ENCODE measurements at places on chromosomes 1 and 21.
A peak's percentile ranks its signal among the peaks of the same experiment; 100 is the strongest.

DNA sequence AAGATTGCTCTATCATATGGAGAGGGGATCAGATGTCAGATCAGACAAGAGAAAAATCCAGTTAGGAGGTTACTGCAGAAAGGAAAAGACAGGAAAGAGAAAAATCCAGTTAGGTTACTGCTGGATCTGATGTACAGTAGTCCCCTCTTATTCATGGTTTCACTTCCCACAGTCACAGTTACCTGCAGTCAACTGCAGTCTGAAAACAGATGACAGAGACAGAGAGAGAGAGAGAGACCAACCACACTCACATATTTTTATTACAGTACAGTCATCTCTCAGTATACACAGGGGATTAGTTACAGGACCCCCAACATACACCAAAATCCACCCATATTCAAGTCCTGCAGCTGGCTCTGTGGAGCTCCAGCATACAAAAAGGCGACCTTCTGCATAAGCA, 29.3 kb downstream of the NUP133 start:
- peak; percentile 12 for DNase-seq

GRCh38 chr1:203765029-203765837, at the start of gene LAX1:
LAX1 (plus strand) TSS chr1:203765183; CDS start chr1:203765566, 383 bp downstream.
- DNase-seq = peak; percentile 98

DNA sequence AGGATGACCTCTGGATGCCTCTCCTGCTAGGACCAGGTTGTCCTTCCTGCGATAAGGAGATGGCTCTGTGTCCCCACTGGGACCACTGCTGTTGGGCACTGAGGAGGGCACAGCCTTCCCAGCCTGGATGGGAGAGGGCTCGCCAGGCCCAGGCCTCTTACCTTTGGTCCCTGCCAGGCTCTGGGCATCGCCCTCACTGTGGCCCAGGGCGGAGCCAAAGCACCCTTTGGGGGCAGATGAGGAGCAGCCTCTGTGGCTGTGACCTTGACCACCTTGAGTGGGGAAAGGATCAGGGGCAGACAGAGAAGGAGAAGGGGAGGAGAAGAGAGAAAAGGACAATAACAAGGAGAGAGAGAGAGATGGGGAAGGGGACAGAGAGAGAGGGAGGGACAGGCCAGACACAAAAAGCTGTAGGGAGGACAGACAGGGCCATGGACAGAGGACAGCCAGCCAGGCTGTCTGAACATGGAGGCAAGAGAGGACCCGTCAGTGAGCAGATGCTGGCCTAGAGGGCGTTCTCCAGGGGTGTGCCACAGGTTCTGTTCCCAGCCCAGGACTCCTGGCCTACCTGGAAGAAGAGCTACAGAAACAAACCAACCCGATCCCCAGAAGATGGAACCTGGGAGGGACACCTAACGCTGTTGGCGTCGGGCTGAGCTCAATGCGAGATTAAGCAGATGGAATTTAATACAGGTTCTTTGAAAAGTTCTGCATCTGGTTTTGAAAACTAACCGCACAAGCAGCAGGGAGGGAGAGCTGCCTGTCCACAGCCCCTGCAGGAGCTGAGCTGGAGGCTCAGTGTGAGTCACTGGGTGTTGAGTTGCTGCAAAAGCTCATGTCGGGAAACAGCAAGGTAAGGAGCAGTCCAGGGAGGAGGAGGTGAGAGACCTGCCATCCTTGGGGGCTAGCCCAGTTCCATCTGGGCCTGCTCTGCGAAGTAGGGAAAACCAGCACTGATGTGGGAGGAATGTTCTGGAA, 262.1 kb downstream of the PTPRU start:
- DNase-seq = no peak

GRCh38 chr1:162587347-162587746, 25.8 kb downstream of the UAP1 start:
- no peak for DNase-seq

GRCh38 chr1:183106166-183106565, 79.9 kb upstream of the LAMC2 start:
- no peak for DNase-seq

DNA sequence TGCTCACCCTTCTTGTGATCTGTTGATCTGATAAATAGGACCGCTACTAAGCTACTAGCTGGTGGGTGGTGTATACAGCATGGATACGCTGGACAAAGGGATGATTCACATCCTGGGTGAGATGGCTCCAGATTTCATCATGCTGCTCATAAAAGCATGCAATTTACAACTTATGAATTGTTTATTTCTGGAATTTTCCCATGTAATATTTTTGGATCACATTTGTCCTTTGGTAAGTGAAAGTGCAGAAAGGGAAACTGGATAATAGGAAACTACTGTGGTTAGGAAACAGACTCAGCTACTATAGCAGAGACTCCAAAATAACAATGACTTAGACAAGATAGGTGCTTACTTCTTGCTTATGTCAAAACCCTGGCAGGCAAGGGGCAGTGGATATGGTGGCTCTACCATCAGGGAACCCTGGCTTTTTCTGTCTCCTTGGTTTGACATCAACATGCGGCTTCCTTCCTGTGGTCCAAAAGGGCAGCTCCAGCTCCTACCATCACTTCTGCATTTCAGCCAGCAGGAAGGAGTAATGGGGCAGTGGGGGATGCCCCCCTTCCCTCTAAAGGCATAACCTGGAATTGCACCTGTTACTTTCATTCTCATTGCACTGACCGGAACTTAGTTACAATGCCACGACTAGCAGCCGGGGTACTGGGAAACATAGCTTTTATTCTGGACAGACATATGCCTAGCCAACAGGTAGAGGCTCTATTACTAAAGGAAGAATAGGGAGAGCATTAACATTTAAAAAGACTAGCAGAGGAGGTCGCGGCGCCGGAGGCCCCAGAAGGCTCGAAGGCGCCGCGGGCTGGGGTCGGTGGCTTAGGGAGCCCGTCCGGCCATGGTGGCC, 13.8 kb upstream of the AK2 start:
- no peak for DNase-seq

- no peak for DNase-seq
These were observed 31.5 kb downstream of the WNT2B start for GRCh38 chr1:112540226-112540794.

- DNase-seq = no peak
These were observed 349.7 kb upstream of the C1orf87 start for GRCh38 chr1:60423146-60423780.

DNA sequence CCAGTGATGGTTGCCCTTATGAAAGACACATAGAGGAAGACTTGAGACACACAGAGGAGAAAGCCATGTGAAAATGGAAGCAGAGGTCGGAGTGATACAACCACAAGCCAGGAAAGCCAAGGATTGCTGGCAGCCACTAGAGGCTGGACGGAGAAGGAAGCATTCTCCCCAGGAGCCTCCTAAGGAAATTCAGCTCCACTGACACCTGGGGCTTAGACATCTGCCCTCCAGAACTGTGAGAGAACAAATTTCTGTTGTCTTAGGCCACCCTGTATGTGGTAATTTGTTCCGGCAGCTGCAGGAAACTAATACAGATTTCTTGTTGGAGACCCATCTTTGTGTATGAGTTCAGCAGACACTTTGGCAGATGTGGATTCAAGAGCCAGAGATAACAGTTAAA, 126.9 kb upstream of the ATP1A1 start:
- DNase-seq = no peak

DNA sequence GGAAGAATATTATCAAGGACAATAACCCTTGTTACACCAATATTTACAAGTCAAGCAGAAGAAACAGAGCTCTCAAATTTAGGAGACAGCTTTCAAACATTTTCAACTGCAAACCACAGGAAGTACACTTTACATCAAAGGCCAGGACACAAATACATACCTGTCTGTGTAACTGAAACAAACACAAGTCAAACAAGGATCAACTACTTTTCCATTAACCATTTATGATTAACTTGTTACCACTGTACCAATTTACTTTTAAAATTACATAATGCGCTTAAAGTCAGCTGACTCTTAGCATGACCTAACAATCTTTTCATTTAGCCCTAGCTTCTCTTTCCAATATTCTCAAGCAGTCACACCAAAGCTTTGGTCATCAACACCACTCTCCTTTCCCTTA, 43.5 kb downstream of the TRIM33 start:
- peak; percentile 48 for DNase-seq

DNA sequence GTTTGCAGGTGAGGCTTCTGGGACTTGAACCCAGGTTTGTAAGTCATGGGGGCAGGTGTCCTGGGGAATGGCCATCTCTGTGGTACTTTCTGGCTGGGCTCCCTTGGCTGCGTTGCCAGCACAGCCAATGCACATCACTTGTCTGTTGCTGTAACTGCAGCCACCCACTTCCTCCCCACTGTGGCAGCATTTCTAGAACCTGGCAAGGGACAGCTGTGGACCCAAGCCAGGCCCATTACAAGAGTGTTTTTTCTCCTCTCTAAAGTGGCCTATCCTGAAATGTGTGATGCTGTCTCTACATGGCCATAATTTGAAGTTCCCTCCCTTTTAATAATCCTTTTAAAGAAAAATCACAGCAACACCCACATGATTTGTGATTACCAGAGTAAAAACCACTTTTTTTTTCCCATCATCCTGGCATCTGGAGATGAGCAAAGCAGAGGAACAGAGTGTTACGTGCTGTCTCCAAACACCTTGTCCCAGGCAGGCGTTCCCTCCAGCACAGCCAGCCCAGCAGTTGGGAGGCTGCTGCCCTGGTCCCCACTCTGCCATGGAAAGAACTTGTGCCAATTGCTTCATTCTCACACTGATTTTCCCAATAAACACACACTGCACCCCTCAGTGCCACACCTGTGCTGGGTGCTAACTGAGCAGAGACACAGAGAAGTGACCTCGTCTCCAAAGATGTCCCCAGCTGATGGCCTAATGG, 360.6 kb upstream of the USP24 start:
- DNase-seq = no peak

- DNase-seq = no peak
These were observed 326.5 kb upstream of the SGIP1 start for GRCh38 chr1:66207484-66207883.

DNA sequence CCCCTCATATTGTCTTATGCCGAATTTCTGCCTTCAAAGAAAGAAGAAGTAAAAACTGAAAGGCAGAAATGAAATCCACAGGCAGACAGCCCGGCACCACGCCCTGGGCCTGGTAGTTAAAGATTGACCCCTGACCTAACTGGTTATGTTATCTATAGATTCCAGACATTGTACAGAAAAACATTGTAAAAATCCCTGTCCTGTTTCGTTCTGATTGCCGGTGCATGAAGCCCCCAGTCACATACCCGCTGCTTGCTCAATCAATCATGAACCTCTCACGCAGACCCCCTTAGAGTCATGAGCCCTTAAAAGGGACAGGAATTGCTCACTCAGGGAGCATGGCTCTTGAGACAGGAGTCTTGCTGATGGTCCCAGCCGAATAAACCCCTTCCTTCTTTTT, 49.3 kb downstream of the JMJD4 start:
- DNase-seq = no peak

DNA sequence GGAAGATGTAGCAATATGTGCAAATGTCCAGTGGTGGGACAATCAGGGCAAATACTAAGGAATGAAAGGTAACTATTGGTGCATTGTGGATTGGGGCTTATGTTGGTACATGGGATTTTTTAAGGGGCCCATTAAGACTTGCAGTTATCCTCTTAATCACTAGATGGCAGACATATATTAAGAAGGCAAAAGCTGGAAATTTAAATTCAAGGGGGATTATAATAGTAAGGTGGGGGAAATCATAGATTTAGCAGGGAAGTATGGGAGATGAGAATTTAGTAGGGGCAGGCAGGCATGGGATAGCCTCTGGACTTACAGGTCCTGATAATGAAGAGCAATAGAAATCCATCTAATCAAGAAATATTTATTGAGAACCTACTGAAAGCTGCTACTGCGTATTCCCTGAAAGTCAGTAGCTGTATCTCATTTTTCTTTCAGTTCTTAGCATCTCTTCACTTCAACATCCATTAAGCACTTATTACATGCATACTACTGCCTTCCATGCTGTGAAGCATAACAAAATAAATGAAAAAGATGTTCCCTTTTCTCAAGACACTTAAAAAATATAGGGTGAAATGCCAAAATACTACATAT, 251.8 kb downstream of the CRB1 start:
- peak; percentile 23 for DNase-seq

DNA sequence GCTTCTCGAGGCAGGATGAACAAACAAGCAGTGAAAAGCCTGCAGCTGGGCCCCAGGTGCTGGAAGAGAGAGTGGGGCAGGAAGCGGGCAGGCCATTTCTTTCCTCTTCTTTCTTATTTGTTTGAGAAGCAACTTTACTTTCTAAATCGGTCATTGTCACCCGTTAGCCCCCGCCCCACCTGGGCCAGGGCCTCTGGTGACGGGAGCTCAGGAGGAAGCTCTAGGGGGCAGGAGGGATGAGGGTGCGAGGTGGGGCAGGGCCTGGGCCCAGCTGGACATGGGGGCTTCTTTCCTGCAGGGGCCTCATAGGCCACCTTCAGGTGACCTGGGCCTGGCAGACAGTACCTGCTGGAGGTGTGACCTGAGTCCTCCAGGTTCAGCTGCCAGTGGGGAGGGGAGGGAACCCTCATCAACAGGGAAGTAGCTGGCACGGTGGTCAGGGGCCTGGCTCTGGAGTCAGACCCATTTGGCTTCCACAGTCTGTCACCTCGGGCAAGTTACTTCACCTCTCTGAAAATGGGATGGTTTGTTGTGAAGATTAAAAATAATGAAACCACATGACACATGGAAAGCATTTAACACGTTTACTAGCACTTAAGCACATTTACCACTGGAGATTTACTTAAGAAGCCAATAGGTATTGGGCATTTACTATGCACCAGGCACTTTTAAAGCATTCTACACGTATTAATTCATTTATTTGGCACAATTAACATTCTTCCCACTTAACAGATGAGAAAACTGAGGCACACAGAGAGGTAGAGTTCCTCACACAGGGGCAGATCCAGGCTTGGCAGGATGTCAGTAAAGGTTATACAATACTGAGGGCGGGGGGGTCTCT, 54.1 kb upstream of the ID3 start:
- peak; percentile 91 for DNase-seq

GRCh38 chr1:9200441-9200840, 34.1 kb upstream of the H6PD start:
- no peak for DNase-seq

DNA sequence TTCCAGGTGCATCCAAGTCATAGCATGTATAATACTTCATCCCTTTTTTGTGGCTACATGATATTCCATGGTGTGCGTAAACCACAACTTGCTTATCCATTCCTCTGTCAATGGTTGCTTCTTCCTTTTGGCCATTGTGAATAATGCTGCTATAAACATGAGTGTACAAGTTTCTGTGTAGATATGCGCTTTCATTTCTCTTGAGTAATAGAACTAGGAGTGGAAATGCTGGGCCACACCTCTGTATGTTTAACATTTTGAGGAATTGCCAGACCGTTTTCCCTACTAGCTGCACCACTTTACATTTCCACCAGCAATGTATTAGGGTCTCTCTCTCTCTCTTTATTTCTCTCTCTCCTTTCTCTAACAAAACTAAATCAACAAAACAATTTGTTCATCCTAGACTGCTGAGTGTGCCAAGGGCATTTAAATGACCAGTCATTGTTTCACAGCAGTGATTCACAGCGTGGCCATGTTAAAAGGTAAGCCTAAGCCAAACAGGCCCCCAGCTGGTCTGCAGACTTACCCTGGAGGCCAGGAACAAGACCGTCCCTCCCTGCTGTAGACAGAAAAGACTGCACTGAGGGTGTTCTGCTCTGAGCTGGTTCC, 53.2 kb upstream of the LYST start:
- DNase-seq = no peak

Data from Jurkat, Clone E6-1 (cell line).